ENCODE measurements at places on chromosomes 7 and 10.

- no peak for DNase-seq
Observed at GRCh38 chr10:32357056-32357735, 10.2 kb upstream of the EPC1 start.

GRCh38 chr7:17668122-17668521 lies 272.2 kb downstream of the SNX13 start:
- no peak for DNase-seq

GRCh38 chr7:136339464-136339863 lies 362.3 kb upstream of the MTPN start:
- no peak for DNase-seq

DNA sequence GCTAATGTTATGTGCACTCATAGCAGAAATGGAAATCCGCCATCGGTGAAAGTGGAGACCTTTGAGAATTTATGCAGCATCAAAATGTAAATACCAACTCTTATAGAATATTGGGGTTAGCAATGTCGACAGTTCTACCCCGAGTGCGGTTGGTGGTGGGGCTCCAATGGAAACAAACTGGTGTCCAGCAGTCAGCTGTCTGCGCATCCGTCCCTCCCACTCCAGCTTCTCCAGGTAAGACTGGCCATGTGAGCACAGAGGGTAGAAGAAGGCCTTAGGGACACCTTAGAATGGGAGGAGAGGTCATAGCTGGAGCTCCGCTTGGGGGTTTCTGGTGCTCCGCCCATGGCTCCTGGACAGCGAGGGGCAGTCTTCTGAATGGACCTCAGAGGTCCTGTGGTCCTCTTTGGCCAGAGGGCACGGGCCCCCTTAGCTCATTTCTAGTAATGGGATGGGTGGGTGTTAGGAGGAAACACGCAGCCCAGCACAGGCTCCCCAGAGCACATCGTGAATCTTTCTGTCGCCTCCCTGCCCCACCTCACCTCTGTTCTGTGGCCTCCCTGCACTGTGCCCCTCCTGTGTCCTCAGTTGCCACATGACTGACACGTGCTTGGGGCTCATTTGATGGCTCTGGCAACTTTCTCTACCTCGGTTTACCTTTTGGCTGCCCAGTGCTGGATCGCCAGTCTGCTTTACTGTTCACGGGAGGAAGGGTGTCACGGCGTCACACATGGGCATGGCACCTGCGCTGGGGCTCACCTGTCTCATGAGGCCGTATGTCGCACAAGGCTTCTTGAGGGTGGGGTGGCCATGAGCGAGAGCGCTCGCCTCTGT lies 50.0 kb downstream of the MGMT start:
- no peak for DNase-seq

- no peak for DNase-seq
Observed at GRCh38 chr7:126792521-126792920, 460.2 kb downstream of the GRM8 start.

DNA sequence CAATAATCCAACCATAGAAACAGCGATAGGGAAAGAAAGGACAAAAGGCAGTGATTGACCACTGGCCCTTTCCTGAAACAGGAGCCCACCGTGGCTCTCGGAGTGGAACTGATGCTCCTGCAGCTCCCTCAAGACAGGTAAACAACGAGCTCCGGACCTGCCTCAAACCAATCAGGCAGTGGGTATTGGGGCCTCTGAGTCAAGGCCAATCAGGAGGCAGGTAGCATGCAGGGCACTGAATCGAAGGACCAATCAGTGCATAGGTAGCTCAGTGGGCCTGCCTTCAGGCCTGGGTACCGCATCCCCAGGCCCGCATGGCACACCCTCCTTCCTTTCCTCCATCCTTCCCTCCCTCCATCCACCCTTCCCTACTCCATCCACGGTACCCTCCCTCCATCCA lies 425.1 kb upstream of the MGMT start:
- DNase-seq, result no peak
